ENCODE measurements at places on chromosomes 6 and 20. TPM values are rescaled to one million over a fixed set of nuclear protein-coding genes. Genes with fewer than 3 reads are reported as not detected.

Gene BTN1A1
- polyA plus RNA-seq = 0.33 TPM

- H3K4me1 ChIP-seq = no peaks in the 10 kb centered on the region
- H3K36me3 ChIP-seq = no peaks in the 10 kb centered on the region
- DNase-seq = no peak
- no peak overlapping the region for H3K4me3 ChIP-seq
- no peak overlapping the region for H3K27ac ChIP-seq
These were observed 179.9 kb upstream of the JAG1 start for GRCh38 chr20:10853731-10854130.

- H3K27me3 ChIP-seq = no peaks in the 10 kb centered on the region
- H3K36me3 ChIP-seq = no peaks in the 10 kb centered on the region
- no peak for DNase-seq
- no peak overlapping the region for H3K4me3 ChIP-seq
- H3K27ac ChIP-seq = no peak overlapping the region
These were observed 447.9 kb downstream of the HTR1B start for GRCh38 chr6:77015350-77015749.

Gene PET117
- polyA plus RNA-seq = 29.3 TPM

Gene C20orf96
- polyA plus RNA-seq = 0.26 TPM

Gene TBXT
- polyA plus RNA-seq = not detected

- DNase-seq = no peak
- no peak within 1 kb of the TSS for H3K4me3 ChIP-seq
- H3K27ac ChIP-seq = no peak within 1 kb of the TSS
These were observed at the start of gene PCSK2 for GRCh38 chr20:17226410-17227218. Gene PCSK2 (plus strand): TSS chr20:17227040. CDS start chr20:17227306, 266 bp downstream.

- H3K4me3 ChIP-seq = no peak overlapping the region
- no peak for DNase-seq
- H3K27me3 ChIP-seq = no peaks in the 10 kb centered on the region
- H3K36me3 ChIP-seq = peaks cover 29% of the 10 kb centered on the region
- peaks cover 34% of the 10 kb centered on the region for H3K4me1 ChIP-seq
These were observed 948 bp upstream of the DNAJC5 start for GRCh38 chr20:63893999-63894357.

GRCh38 chr6:21019614-21020013 is 485.4 kb downstream of the CDKAL1 start:
- no peak overlapping the region for H3K4me3 ChIP-seq
- H3K4me1 ChIP-seq = no peaks in the 10 kb centered on the region
- H3K27me3 ChIP-seq = no peaks in the 10 kb centered on the region
- no peak for DNase-seq
- peaks cover 4% of the 10 kb centered on the region for H3K36me3 ChIP-seq
- H3K27ac ChIP-seq = no peak overlapping the region

- no peaks in the 10 kb centered on the region for H3K27me3 ChIP-seq
- DNase-seq = no peak
These were observed 6.5 kb downstream of the HIVEP2 start for GRCh38 chr6:142938510-142938909.

GRCh38 chr20:420721-421574 is 12.8 kb downstream of the RBCK1 start:
- no peak for DNase-seq
- no peaks in the 10 kb centered on the region for H3K27me3 ChIP-seq
- no peak overlapping the region for H3K27ac ChIP-seq
- peaks cover 53% of the 10 kb centered on the region for H3K36me3 ChIP-seq
- no peaks in the 10 kb centered on the region for H3K4me1 ChIP-seq

GRCh38 chr6:133584823-133585222 is 304.1 kb upstream of the TCF21 start:
- H3K4me1 ChIP-seq = no peaks in the 10 kb centered on the region
- H3K27ac ChIP-seq = no peak overlapping the region
- H3K36me3 ChIP-seq = no peaks in the 10 kb centered on the region
- no peak overlapping the region for H3K4me3 ChIP-seq

DNA sequence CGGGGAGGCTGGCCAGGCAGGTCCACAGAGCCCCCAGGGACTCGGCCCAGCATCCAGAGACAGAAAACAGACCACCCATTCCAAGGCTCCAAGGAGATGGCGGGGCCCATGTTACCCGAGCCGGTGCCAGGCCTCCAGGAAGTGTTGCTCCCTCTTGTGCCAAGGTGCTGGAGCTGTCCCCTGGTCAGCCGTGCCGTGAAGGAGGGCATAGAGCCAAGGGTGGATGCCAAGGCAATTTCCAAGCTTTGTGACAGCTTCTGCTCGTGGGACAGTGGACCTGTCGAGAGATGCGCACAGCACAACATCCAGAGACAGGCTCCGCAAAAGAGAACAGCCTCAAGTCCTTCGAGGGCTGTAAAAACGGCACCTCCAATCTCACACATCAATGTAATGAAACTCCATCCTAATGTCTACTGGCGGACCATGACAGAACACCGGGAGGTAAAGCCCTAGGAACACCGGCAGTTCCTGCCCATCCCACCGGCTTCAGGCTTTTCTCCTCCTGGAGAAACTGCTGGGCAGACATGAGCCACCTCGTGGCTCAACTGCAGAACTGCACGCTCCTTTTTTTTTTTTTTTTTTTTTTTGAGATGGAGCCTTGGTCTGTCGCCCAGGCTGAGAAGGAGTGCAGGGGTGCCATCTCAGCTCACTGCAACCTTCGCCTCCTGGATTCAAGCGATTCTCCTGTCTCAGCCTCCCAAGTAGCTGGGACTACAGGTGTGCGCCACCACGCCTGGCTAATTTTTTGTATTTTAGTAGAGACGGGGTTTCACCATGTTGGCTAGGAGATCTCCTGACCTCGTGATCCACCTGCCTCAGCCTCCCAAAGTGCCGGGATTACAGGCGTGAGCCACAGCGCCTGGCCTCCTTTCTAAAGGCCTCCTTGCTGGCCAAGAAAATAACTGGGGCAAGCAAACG is 30.9 kb upstream of the AVP start:
- H3K4me3 ChIP-seq = no peak overlapping the region
- peaks cover 5% of the 10 kb centered on the region for H3K4me1 ChIP-seq
- peaks cover 8% of the 10 kb centered on the region for H3K36me3 ChIP-seq
- H3K27ac ChIP-seq = no peak overlapping the region

- no peak overlapping the region for H3K4me3 ChIP-seq
- peaks cover 4% of the 10 kb centered on the region for H3K27me3 ChIP-seq
- H3K36me3 ChIP-seq = no peaks in the 10 kb centered on the region
- H3K4me1 ChIP-seq = peaks cover 8% of the 10 kb centered on the region
- H3K27ac ChIP-seq = no peak overlapping the region
These were observed 11.2 kb upstream of the PSMG4 start for GRCh38 chr6:3247255-3248146.

- H3K4me3 ChIP-seq = no peak overlapping the region
- peaks cover 2% of the 10 kb centered on the region for H3K27me3 ChIP-seq
- no peaks in the 10 kb centered on the region for H3K36me3 ChIP-seq
- H3K27ac ChIP-seq = no peak overlapping the region
- H3K4me1 ChIP-seq = no peaks in the 10 kb centered on the region
These were observed 11.9 kb upstream of the KIAA1755 start for GRCh38 chr20:38272398-38272797.

Gene ABRACL
- 169 TPM for polyA plus RNA-seq

- H3K27me3 ChIP-seq = no peaks in the 10 kb centered on the region
- no peak overlapping the region for H3K27ac ChIP-seq
- H3K4me1 ChIP-seq = no peaks in the 10 kb centered on the region
These were observed 2.5 kb downstream of the PRL start for GRCh38 chr6:22294301-22294700.

DNA sequence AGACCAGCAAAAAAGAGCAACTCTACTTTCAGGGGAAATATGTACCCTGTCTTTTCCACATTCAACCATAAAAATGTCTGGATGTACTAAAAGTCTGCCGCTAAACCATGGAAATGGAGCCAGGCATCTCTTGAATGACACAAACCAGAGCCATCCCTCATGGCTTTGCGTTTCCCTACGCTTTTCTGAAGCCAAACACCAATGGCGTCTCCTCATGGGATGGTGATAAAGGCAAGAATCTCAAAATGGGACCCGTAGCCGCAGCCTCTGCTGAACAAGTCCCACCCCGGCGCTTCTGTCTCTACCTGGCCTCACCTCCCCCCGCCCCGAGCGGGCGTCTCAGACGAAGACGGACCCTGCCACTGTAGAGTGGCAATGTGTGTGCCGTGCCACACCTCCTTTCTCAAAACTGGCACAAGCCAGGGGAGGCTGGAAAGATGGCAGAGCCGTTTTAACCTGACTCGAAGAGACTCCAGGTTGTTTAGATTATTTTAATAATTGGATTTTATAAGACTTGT is 80.3 kb upstream of the AFDN start:
- H3K36me3 ChIP-seq = no peaks in the 10 kb centered on the region
- H3K27ac ChIP-seq = no peak overlapping the region
- H3K4me1 ChIP-seq = no peaks in the 10 kb centered on the region
- DNase-seq = no peak
- H3K4me3 ChIP-seq = no peak overlapping the region

Gene MRPS10
- 53.9 TPM for polyA plus RNA-seq

Gene PRSS16
- 0.39 TPM for polyA plus RNA-seq

GRCh38 chr6:167306401-167306998 is 15.4 kb downstream of the UNC93A start:
- H3K4me3 ChIP-seq = no peak overlapping the region
- DNase-seq = no peak
- no peaks in the 10 kb centered on the region for H3K4me1 ChIP-seq
- H3K27ac ChIP-seq = no peak overlapping the region

DNA sequence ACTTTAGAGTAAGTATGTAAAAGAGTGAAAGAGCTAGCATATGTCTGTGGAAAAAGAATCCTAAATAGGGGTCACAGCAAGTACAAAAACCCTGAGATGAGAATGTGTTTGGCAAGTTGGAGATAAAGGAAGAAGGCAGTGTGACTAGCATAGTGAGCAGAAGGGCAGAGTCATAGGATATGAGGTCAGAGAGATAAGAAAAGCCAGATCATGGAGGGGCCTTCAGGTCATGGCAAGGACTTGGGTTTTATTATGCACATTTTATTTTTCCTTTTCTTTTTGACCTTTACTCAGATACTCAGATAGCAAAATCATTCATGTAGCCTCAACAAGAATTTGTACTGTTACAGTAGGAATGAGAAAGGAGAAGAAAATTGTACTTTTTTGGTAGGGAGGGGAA is 138.0 kb downstream of the GJA1 start:
- DNase-seq = no peak
- no peak overlapping the region for H3K4me3 ChIP-seq
- no peaks in the 10 kb centered on the region for H3K4me1 ChIP-seq
- no peaks in the 10 kb centered on the region for H3K27me3 ChIP-seq
- H3K36me3 ChIP-seq = no peaks in the 10 kb centered on the region

DNA sequence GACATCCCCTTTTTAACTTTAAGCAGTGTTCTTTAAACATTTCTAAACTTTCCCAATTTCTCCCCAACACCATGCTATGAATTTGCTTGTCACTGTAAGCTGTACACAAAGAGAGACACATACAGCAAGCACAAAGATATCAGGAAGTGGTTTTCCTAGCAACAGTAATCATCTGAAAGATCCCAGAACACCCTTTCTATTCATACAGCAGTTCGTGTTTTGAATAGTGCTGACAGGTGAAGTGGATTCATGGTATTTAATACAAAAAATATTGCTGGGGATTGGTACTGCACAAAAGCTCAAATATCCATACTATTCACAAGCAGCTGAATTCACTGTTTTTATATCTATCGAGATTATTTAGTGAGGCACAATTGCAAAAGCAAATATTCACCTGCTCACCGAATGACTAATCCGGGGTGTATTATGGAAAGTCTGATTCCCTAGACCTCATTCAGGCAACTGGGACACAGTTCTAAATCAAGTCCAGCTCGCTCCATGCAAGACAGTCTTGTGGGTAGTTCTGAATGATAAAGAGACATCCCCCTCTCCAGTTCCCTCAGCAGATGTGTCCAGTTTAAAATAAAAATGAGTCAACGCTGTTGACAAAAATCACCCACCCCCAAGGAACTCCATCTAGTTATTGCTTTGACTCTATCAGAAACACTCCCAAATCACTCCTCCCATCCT is 107.1 kb upstream of the TSHZ2 start:
- H3K27ac ChIP-seq = no peak overlapping the region
- no peak for DNase-seq
- no peaks in the 10 kb centered on the region for H3K4me1 ChIP-seq
- peaks cover 2% of the 10 kb centered on the region for H3K27me3 ChIP-seq
- no peak overlapping the region for H3K4me3 ChIP-seq

DNA sequence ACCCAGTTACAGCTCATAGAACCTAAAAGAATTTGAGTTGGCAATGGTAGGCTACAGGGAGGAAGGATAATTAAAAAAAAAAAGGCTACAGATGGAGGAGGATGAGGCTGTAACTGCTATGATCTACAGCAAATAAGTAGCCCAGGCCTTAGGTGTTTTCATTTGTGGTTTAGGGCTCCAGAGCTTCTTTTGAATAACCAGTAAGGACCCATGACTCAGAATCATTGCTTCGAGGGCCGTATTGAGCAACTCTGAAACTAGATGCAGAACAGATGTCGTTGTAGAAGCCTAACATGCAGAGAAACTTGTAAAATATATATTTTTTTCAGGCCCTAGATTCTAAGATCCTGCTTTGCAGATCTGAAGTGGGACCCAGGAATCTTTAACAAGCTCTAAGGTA is 19.0 kb upstream of the ASIP start:
- no peaks in the 10 kb centered on the region for H3K4me1 ChIP-seq
- H3K27ac ChIP-seq = no peak overlapping the region
- no peak overlapping the region for H3K4me3 ChIP-seq
- H3K36me3 ChIP-seq = no peaks in the 10 kb centered on the region
- peaks cover 9% of the 10 kb centered on the region for H3K27me3 ChIP-seq
